ENCODE measurements at places on chromosomes 16 and 17. TPM values are rescaled to one million over a fixed set of nuclear protein-coding genes. Genes with fewer than 3 reads are reported as not detected.

Gene ANKFN1
- 16.6 TPM for total RNA-seq

Gene RNF222
- not detected for total RNA-seq

Gene TMEM204
- total RNA-seq: 3.2 TPM

Gene C17orf78
- not detected for total RNA-seq

Gene IFT20
- total RNA-seq: 33.7 TPM

Gene BTBD17
- total RNA-seq: 20.8 TPM
